Left renal cortex interstitium (tissue), 4 donors: ENCODE measurements at places on chromosomes 7 and 10. TPM values are rescaled to one million over a fixed set of nuclear protein-coding genes. Genes with fewer than 3 reads are reported as not detected.

DNA sequence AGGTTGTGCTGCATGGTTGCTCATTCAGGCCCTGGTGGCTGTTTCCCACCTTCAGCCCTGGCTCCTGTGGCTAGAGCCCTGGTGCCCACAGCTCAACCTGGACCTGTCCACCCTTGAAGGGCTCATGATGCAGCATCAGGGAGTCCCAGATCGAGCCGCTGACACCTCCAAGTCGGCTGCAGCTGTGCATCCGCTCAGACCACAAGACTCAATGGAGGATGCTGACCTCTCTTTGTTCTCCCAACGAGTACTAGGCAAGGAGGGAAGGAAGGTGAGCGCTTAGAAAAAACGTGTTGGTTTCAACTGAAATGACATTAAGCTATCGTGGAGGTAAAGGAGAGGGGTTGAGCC, 9.5 kb upstream of the C10orf95 start:
- DNase-seq = no peak

DNA sequence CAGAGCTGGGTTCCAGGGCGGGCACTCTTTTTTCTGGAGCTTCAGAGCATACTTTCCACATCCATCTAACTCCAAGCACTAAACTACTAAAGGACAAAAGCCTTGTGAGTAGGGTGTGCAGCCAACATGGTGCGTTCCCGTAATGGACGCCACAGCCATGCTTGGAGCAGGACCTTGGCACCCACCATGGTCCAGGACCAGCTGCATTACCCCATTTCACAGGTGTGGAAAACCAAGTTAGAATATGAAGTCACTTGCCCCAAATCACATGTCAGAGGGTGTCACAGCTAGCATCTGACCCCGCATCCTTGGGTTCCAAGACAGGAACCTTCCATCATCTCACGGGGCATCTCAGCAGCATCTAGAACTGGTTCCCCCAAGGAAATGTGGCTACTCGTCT, 112.4 kb downstream of the SMURF1 start:
- no peak for DNase-seq

GRCh38 chr10:52486840-52487611, 172.9 kb downstream of the DKK1 start:
- no peak for DNase-seq

GRCh38 chr10:26835025-26835424, 25.7 kb downstream of the ABI1 start:
- no peak for DNase-seq

- DNase-seq = no peak
Measured at GRCh38 chr10:71280825-71281224, 38.2 kb upstream of the SLC29A3 start.

DNA sequence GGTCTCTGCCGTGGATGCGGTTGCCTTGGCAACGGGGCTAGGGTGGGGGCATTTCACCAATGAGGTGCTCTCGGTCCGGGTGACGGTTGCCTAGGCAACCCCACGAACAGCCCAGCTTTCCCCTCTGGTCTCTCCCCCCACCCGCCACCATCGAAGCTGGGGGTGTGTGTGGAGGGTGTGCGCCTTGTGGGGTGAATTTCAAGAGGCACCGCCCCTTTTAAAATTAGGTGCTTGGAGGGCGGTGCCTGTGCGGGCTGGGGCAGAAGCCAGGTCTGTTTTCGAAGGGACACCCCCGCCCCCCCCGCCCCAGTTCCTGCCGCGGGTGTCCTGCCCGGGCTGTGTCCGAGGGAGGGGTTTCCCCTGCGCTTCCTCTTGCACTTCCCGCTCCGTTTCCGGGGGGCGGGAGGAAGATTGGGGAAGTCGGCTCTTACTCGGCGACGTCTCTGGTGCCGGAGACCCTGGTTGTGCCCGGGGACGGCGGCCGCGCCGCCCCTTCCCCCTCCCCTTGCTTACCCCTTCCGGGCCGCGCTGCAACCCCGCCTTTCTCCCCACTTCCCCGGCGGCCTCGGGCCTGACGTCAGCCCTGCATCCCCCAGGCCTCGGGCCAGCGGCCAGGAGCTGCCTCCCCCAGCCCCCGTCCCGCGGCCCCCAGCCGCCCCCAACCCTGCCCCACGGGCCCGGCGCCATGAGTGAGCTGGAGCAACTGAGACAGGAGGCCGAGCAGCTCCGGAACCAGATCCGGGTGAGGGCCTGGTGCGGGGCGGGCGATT, 2.2 kb downstream of the GNB2 start:
- DNase-seq = peak; percentile 29

ZNF117 gene
- polyA plus RNA-seq = 61.5 TPM

FAM241B gene
- 11.3 TPM for polyA plus RNA-seq
